ENCODE measurements at places on chromosomes 7 and 10.

- no peak for DNase-seq
Measured at GRCh38 chr7:19537942-19538401, 170.9 kb downstream of the POLR1F start.

DNA sequence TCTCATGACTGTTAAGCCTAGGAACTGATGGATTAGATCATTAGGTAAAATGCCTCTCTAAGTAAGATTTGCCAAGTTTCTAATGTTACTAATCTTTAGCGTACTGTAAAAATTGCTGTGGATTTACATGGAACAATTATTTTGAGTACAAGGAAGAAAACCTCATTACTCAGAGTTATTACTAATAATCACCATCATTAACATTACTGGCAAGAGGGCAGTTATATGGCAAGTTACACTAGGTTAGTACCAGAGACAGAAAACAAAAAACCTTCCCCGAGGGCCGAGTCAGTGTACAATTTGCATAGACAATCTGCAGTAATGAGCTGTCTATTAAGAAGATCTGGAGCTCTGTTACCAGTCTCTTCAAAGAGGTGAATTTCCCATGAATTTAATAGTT lies 775.6 kb downstream of the GATA3 start:
- DNase-seq = no peak

GRCh38 chr7:137948083-137948844 lies 53.6 kb downstream of the CREB3L2 start:
- DNase-seq = no peak

GRCh38 chr7:111528331-111528730 lies 34.0 kb downstream of the IMMP2L start:
- no peak for DNase-seq

- no peak for DNase-seq
Measured at GRCh38 chr7:115106316-115106715, 184.4 kb downstream of the MDFIC start.

GRCh38 chr10:75655791-75656451 lies 224.5 kb downstream of the LRMDA start:
- DNase-seq = no peak

- DNase-seq = no peak
Measured at GRCh38 chr7:264541-265191, 25.3 kb upstream of the FOXL3 start.

All from BE2C (cell line).